Heart right ventricle (tissue), 16 donors: ENCODE measurements at places on chromosomes 11 and 22.

GRCh38 chr11:95193541-95193940 lies 37.5 kb downstream of the SESN3 start:
- no peak for DNase-seq

DNA sequence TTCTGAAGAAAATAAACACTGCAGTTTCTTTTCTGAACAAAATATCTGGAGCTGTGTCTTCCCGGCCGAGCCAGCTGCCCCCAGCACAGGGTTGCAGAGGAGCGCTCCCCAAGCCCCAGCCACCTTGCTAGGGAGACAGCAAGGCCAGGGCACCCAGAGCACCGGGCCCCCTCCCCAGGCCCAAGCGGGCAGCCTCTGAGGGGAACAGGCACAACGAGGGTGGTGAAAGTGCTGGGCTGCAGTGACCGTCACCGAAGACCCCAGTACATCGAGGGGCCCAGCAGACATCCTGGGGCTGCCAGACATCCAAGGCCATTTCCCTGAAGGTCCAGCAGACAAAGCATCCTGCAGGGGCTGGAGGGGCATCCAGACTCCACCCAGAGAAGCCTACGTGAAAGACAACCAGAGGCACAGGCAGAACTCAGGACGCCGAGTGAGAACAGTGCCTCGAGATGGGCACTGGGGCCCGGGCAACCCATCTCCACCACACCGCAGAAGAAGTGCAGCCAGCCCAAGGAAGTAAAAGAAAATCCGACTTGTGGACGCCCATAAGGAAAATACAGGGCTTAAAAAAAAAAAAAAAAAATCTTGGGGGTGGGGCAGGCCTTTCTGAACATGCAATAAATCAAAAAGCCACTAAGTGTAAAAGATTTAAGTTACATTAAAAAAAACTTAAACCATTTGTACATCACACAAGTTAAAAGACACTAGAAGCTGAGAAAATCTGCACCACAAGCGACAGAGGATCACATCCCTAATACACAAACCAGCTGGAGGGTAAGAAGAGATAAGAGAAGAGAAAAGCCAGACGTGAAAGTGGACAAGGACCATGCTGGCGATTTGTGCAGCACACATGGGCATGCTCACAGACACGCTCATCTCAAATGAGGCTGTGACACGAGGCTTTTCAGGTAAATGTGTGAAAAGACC lies 36.0 kb upstream of the COMT start:
- no peak for DNase-seq

GRCh38 chr11:2194877-2195755 lies 23.5 kb upstream of the TH start:
- no peak for DNase-seq

- no peak for DNase-seq
These were observed 37.2 kb downstream of the LIMK2 start for GRCh38 chr22:31248965-31249958.

- DNase-seq, result no peak
These were observed 107.8 kb upstream of the NAV2 start for GRCh38 chr11:19604679-19605375.

GRCh38 chr11:78365381-78365792 lies 52.2 kb downstream of the GAB2 start:
- no peak for DNase-seq

DNA sequence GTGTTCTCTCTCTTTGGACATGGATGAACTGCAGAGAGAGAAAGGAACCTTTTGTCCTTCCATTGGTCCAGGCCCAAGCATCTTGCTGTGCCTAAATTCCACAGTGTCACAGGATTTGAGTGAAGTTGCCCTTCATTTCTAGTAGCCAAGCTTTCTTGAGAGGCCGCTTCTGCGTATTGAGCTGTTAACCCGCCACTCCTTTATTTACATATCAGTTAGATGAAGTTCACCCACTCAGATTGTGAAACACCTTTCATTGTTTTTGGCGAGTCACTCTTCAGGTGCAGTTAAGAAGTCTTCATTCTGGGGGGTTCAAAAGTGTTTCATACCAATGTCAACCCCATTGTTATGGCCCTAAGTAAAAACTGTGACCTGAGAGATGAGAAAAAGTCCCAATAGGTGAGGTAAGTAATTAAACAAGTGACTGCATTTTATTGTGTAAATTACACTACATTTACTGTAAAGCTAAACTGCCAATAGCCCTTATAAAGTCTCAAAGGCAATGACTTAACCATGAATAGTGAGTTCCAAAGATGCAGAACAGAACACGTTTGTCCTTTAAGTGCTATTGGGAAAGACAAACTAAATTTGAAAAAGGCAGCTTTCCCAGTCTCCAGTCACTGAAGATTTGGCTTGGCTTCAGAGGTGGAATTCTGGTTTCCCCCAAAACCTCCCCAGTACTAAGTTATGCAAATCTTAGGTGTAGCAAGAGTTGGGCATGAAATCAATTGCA lies 61.0 kb downstream of the APIP start:
- DNase-seq, result no peak

- DNase-seq, result no peak
These were observed 8.9 kb upstream of the DCHS1 start for GRCh38 chr11:6664551-6664950.

DNA sequence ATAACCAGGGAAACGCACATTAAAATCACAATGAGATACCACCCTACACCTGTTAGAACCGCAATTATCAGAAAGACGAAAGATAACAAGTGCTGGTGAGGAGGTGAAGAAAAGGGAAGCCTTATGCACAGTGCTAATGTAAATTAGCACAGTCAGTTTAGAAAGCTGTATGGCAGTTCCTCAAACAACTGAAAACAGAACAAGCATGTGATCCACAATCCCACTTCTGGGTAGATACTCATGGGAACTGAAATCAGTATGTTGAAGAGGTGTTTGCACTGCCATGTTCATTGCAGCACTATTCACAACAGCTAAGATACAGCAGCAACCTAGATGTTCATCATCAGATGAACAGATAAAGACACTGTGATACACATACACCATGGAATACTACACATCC lies 75.0 kb upstream of the CCND1 start:
- DNase-seq, result no peak
